CD4-positive, alpha-beta T cell treated with Interferon alpha-2 for 1 hour (primary cell): ENCODE measurements at places on chromosomes 13 and 19.

DNA sequence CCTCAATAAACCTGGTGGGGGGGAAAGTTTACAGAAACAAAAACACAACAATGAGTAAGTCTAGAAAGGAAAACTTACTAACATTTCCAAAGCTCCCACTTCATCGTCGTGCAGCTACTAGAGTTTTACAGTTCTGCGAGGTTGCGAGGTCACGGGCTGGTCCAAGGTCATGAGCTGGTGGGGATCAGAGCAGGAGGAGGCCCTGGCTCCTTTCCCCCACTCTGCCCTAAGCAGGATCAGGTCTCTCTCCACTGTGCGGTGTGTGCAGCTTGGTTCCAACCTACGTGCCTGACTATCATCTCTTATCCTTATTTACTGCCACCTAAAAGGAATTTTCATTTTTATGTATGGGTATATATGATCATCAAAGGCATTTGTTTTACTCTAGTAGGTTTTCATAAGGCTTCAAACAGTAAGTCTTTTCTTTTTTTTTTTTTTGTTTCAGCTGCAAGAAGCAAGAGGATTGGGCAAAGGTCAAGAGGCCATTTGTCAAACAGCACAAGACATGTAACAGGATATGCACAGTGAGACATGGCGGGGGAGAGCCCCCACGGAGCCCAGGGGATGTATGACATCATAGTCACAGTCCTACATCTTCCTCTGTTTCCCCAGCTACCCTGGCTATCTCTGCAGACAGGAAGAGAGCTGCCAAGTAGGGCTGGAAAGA is 76.6 kb upstream of the POMP start:
- DNase-seq: no peak

DNA sequence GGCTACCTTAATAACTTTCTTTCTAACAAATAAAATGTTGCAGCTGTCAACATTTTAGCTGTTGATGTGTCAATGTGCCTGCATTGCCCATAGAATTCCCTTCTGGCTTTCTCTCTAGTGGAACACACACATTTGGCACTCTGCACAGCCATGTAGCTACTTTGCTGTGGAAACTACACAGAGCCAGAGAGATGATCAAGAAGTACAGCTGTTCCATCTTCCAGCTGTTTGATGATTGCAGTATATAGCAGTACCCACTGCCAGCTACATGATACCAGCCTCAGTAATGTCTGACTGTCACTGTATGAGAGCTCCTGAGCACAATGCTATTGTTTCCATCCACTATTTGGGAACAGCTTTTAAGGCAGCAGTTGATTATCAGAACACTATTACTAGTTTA is 843.0 kb downstream of the PCDH17 start:
- no peak for DNase-seq

- DNase-seq: no peak
Measured at GRCh38 chr19:18716857-18717256, 33.4 kb downstream of the CRTC1 start.

DNA sequence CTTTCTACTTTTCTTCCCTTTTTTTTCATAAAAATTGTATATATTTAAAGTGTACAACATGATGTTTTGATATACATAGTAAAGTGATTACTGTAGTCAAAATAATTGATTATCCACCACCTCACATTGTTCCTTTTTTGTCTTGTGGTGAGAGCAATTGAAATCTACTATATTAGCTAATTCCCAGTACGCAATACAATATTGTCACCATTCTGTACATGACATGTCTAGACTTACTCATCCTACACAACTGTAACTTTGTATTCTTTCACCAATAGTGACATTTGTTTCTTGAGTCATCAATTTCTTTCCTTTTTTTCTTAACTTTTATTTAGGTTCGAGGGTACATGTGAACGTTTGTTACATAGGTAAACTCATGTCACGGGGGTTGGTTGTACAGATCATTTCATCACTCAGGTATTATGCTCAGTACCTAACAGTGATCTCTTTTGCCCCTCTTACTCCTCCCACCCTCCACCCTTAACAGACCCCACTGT is 265.2 kb downstream of the KCNRG start:
- DNase-seq: no peak

DNA sequence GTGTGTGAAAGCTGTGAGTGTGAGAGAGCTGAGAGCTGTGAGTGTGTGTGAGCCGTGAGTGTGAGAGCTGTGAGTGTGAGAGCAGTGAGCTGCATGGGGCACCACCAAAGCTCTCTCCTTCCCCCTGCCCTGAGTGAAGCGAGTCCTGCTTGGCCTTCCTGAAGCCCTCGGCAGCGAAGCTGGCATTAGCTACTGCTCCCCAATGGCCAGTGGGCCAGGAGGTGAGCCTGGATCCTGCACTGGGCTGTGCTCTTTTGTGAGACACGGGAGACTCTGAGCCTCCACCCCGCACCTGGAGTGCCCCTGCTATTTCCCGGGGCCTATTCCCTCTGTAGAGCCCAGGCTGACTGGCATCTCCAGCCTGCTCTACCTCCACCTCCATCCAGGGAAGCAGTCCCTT is 51.5 kb downstream of the HSPH1 start:
- DNase-seq: no peak

GRCh38 chr13:40996426-40997092 is 22.6 kb downstream of the ELF1 start:
- DNase-seq: no peak

- no peak for DNase-seq
Measured at GRCh38 chr19:42079886-42080763, 4.2 kb downstream of the ZNF574 start.

GRCh38 chr13:49472186-49472585 is 23.6 kb upstream of the PHF11 start:
- DNase-seq: no peak

DNA sequence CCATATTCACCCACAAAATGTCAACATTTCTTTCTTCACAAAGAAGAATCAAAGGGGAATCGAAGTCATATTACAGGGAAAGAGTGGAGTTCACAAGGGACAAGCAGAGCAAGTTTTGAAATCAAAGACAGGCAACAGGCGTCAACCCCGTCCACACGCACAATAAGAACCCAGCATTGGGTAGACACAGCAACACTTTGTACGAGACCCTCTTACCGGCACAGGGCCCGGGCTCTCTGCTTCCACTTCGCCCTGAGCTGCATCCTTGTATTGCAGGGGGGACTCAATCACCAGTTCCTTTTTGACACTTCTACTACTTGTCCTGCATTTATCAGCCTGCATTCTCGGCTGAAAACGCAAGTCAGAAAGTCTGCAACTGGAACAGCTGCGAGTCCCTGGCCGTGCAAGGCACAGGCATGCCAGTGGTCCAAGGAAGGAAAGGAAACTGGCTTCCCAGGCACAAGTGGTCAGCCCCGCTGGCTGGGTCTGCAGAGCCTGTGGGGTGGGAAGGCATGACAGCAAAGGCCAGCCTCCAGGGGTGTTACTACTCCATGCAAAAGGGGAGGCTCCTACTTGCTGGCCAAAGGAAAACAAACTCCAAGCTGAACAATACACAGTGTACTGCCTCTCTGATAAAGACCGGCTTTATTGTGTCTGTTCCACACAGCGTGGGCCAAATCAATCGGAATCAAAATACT is at the start of gene DOCK9:
TSS of gene DOCK9 (minus strand) at position 497 of the 698 bp plus-strand sequence. CDS start at position 342, 155 bp downstream.
- DNase-seq: no peak

- DNase-seq: peak; percentile 23
Measured at GRCh38 chr13:50635504-50635903, 208.0 kb downstream of the DLEU7 start.

DNA sequence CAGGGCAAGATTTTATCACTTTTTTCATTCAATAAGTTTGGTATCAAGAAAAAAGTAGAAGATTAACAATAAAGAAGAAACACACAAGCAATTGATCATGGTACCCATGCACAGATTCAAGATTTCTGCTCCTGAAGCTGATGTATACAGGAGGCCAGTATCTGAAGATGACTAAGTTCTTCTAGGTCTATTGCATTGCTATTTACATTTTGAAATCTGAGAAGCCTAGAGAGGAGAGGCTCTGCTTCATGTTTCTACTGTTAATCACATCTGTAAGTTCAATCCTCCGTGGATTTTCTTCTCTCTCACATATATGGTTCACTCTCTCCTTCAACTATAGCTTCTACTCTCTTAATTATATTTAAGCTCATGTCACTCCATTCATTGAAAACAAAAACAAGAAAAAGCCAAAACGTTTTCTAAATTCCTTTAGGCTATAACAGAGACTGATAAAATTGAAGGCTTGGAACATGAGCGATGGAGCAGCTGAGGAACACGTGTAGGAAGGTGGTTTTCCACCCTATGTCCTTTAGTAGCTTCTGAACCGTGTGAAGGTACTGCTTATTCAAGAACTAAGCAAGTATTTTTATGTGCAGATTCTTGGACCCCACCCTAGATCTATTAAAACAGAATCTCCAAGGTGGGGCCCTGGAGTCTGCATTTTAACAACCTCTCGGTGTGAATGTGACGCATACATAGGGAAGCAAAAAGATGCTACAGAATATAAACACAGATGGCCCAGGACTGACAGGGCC is 198.2 kb downstream of the EFNB2 start:
- DNase-seq: no peak

DNA sequence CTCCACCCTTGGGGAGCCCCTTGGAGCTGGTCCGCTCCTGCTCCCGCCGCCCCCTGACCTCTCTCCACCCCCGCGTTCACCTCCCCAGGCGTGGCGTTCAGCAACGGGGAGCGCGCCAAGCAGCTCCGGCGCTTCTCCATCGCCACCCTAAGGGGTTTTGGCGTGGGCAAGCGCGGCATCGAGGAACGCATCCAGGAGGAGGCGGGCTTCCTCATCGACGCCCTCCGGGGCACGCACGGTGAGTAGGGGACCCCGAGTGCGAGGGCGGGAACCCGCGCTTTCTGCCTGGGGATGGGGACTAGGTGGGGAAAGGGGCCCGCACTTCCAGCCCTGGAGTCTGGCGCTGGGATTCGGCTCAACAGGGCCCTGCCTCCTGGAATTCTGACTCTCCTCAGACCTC is 1.7 kb downstream of the CYP2A13 start:
- no peak for DNase-seq

DNA sequence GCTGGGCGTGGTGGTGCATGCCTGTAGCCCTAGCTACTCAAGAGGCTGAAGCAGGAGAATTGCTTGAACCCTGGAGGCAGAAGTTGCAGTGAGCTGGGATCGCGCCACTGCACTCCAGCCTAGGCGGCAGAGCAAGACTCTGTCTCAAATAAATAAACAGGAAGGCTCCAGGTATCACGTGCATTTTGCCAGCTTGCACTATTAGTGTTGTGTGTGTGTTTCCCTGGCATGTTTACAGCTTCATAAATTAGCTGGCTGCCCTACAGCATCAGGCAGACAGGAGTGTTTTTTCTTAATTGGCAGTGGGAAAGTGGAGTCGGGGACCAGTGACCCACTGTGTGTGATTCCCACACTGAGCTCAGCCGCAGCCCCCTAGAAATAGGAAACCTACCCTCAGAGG is 32.6 kb downstream of the SHISA2 start:
- no peak for DNase-seq

GRCh38 chr13:109586509-109587346 is 199.7 kb downstream of the IRS2 start:
- DNase-seq: no peak

GRCh38 chr19:15178629-15179308 is 22.0 kb downstream of the NOTCH3 start:
- DNase-seq: no peak

GRCh38 chr13:31485183-31485582 is 254.1 kb upstream of the RXFP2 start:
- DNase-seq: no peak

- DNase-seq: no peak
Measured at GRCh38 chr13:40438999-40439797, 227.2 kb downstream of the FOXO1 start.

- no peak for DNase-seq
Measured at GRCh38 chr13:29081697-29082440, 261.7 kb downstream of the MTUS2 start.

DNA sequence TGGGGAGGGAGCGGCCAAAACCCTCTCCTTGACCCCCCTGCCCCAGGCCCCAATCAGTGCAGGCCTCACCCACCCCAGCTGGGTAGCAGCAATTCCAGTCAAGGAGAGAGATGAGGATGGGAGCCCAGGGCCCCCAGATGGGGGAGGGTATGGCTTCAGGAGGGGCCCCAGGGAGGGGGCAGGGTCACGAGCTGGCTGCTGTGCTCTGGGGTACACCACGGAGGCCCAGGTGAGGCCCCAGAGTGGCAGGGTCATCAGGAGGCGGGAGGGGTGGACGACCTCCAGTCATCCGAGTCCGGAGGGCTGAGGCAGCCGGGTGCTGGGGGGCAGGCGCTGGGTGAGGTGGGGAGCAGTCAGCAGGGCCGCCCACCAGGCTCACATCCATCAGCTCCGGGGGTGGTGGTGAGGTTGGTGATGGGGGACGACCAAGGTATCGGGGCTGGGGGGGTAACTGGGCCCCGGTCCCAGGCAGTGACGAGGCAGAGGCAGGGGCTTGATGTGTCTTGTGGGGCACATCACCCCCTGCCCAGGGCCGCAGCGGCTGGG is 8.4 kb downstream of the DYRK1B start:
- no peak for DNase-seq
